ENCODE measurements at places on chromosomes 7 and 10.

DNA sequence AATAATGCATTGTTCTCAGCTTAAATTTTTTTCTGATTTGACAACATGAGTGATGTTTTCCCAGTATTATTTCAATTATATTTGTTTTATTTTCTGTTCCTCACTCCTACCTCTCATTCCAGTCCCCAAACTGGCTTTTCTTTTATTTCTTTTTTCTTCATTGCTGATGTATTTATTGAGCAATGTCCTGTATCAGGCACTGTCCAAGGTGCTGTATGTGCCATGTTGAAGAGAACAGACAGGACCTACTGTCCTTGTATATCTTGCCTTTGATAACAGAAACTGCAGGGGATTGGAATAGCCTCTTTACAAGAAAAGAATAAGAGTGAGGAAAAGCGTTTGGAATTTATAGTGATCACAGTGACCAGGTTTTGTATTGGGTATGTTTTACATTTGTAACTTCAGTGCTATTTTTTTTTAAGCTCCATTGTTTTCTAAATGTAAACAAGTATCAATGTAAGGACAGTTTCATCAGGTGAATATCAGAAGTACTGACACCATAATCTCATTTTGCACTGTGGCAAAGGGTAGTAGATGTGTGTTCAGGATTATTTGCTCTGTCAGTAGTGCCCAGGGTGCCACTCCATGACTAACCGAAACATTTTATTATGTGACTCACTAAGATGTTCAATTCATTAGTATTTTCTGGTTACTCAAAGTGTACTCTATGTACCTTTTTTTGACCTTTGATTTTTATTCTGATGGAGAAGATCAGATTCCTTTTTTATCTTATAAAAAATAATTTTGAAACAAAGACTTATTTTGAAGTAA is 15.6 kb upstream of the CLDN12 start:
- DNase-seq = no peak

DNA sequence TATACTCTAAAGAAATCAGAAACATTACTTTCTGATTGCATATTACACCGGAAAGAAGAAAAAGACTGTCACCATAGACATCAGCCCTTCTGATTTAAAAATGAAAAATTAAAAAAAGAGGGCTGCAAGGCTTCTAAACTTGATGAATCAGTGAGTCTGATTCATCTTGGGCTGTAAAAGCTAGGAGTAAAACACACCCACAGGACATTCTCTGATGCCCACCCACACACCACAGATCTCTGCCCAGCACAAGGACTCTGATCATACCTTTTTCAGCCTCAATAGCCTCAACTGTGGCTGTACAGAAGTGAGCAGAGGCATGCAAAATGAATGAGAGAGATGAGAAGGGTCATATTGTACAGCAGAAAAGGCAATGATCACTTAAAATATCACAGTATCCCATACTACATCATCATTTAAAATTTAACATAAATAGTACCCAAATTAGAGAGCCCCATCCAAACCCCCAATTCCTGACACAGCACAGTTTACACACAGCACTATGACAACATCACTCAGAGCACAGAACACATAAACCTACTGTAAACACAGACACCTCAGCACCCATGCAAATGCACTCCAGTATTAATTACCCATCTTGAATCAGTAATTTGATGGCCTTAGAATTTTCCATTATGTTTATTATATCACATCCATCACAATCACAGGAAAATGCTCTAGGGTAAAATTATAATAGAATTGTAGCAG is 6.4 kb upstream of the MSS51 start:
- DNase-seq = peak; percentile 52

DNA sequence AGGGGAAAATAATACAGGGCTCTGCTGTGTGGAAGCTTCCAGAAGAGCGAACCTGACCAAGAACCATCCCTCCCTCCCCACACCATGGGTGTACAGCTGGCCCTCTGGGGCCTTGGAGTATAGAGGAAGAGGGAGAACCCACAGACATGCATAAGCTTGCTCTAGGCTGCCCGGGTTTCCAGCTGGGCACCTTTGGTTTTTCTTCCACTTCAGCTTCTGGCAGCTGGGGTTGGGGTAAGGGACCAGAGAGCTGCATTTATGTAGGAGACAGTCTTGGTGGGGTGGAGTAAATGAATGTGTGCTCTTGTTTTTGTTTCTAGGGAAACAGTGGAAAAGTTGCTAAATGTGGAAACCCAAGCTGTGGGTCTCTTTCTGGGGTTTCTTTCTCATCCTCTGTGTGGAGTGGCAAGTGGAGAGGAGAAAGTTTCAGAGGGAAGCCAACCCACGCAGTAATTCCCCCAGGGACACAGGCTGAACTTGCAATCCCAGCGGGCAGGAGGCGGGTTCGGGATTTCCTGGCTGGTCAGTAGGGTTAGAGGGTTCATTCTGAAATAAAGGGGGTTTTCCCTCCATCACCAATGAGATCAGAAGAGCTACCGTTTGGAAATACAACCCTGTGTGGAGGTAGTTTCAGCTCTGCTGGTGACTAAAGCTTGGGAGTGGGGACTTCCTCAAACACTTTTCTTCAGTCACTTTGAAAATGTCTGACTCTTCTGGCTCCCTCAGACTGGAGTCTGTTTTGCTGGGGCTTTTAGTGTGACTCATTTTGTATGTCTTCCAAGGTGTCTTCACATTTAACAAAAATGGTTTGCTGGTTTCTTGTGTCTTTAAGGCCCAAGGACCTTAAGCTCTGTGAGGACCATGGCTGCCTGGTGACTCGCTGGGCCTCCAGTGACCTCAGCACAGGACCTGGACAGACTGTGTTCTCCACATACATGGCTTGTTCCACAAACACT is 22.2 kb upstream of the SRGN start:
- DNase-seq = peak; percentile 87

GRCh38 chr10:31353574-31353973 is 34.6 kb downstream of the ZEB1 start:
- DNase-seq = no peak

DNA sequence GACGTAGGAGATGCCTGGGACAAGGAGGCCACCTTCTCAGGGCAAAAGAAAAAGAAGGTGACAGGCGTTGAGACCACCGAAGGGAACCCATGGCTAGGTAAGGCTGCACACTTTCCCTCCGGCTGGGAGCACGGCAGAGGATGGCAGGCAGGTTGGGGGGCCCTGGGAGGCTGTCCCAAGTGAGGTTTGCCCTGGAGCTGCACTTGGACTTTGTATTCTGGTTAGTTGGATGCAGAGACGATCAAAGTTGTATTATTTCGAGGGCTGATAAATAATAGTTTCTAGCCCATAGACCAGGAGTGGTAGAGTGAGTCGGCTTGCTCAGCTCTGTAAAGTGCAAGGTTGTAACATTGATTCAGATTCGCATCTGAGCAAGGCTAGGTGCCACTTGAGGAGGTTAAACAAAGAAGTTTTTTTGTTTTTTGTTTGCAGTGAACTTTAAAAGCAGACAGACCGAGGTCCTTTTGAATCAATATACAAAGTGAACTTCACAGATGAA is 608 bp downstream of the ENTPD7 start:
- no peak for DNase-seq

- no peak for DNase-seq
Measured at GRCh38 chr7:135684136-135684535, 21.8 kb downstream of the STMP1 start.

- no peak for DNase-seq
Measured at GRCh38 chr7:47497367-47498096, 84.4 kb downstream of the TNS3 start.

GRCh38 chr10:102055647-102056419 is at the start of gene ARMH3:
ARMH3 (minus strand) TSS chr10:102056173; CDS start chr10:102040114, 16,059 bp downstream.
- DNase-seq = peak; percentile 97

DNA sequence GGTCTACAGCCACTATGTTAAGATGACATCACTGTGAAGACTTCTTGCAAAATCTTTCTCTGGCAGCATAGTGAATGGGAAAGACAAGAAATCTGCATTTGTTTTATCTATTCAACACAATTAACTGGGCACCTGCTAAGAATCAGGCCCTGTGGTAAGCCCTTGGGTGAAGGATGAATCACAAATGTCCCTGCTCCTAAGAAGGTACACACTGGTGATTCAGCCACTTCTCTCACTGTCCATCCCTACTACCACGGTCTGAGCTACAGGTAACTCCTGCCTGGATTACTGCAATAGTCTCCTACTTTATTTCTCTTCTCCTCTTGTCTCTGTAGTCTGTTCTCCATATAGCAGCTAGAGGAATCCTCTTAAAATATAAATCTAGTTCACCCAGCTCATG is 116.1 kb downstream of the HIBADH start:
- DNase-seq = no peak

- DNase-seq = peak; percentile 88
Measured at GRCh38 chr7:113087071-113087998, 708 bp upstream of the GPR85 start.

DNA sequence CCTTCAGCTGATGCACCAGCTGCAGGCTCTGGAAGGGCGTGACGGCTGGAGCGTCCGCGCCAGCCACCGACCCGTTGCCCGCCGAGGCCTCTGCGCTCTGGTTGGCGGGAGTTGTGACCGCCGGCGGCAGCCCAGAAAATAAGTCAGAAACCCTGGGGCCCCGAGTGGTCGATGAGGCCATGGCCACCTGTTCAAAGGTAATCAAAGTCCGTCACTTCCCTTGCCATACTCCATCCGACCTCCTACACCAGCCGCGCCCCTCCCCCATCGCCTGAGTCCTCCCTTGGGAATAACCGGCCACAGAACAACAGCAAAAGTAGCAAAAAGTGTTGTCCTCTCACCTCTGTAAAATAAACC is 406 bp downstream of the PRLHR start:
- DNase-seq = no peak

GRCh38 chr7:125927556-125927955 is 997.9 kb upstream of the POT1 start:
- no peak for DNase-seq

DNA sequence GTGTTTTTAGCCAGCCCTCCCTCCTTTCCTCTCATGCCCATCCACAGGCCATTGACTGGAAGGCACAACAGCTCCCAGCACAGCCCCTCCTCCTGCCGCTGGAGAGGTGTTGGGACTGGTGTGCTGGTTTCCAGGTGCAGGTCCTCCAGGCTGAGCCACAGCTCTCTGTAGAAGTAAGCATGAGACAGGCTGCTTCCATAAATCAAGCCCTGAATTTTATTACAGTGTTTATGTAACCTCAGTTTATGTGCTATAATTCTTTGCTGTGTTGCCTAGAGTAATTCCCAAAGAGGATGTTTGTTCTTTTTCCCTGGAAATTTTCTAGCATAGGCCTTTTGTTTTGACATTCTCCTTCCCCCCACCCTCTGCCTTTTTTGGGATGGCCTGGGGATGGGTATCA is 445.8 kb downstream of the AUTS2 start:
- DNase-seq = no peak

DNA sequence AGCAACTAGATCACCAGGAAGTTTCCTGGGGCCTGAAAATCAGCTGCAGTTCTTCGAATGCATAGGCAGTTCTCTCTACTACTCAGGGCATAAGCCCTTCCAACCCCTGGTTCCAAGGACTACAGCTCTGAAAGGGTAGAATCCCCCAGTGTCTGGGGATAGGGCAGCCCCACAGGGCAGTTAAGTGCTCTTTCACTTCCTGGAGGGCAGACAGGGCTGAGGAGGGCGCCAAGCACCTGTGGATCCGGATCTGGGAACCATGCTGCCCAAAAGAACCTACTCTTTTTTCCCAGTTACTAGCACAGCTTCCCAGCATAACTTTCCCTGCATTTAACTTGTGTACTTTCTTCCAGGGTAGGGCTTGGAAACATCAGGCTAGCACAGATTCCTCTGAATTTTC is 41.1 kb downstream of the CXCL12 start:
- DNase-seq = no peak

- DNase-seq = peak; percentile 77
Measured at GRCh38 chr10:74039561-74040145, 41.7 kb downstream of the VCL start.

DNA sequence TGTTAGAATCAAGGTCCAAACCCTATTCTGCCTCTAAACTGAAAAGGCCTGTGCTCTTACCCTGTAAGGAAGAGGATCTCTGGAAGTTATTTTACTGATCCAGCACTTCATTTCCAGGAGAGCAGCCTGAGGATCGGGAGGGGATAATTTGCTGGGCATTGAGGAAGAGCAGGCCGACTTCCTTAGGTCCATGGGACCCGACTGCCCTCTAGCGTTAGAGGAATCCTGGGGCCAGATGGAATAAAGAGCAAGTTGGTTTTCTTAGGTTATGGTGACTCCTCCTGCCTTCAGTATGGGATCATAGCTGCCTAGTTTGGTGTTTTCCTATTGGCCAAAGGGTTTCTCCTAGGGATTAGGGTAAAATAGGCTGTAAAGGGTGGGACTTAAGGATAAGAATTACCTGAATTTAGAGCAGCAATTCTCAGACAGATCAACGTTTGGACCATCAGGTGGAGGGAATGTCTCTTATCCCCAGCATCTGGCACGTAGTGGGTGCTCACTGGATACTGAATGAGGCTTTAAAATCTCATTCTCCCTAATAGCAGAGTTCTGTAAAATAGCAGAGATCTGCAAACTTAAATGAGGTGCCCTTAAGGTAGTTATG is 40.0 kb upstream of the SORBS1 start:
- DNase-seq = peak; percentile 76

GRCh38 chr7:88629559-88629958 is 129.9 kb upstream of the ZNF804B start:
- no peak for DNase-seq

DNA sequence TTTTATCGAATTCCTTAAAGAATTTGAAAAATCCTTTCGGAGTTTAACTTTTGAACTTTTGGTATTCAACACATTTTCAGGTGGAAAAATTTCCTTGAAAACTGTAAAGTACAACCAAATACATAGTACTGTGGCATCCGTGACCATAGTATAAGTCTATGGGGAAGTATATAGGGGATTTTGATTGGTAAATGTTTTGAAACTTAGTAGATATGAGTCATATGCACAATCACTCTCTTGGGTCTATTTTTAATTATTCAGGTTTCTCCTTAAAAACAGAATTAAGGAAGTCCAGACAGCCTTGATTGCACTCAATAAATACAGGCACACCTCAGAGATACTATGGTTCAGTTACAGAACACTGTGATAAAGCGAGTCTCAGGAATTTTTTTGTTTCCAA is 64.2 kb downstream of the AVL9 start:
- DNase-seq = no peak

- no peak for DNase-seq
Measured at GRCh38 chr7:158584407-158584806, 3.2 kb downstream of the PTPRN2 start.

DNA sequence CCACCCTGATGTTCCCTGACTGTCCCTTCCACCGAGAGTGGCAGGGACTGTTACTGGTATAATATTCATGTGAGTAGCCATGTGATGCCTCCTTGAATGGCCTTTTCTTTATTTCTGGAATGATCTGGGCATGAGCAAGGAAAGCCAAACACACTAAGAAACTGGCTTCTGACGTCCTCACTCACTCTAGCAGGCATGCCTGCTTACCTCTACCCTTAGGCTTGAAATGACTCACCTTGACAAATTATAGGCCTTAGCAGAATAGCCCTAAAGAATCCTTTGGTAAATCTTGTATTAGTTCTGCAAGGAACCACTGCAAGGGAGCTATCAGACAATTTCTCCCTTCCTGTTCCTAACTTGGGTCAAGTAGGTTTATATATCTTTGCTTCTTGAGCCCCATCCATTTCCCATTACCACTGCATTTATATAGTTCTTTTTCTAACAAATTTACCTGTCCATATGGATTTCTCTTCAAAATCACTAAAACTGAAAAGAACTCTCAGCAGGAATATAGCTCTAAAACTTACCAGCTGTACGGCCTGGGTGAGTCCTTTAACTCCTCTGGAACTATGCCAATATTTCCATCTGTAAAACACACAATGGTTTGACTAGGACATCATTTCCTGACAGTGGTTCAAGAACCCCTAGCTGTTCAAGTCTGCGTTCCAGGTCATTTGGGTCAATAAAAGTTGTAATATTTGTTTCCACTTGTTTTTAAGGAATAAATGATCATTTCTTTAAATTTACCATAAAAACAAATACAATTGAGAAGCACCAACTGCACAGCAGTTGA is 13.0 kb upstream of the NDUFA5 start:
- no peak for DNase-seq

GRCh38 chr10:78774614-78774998 is 294.2 kb upstream of the ZMIZ1 start:
- no peak for DNase-seq

Measured in stromal cell of bone marrow (primary cell).